ENCODE measurements at places on chromosomes 5 and 9. TPM values are rescaled to one million over a fixed set of nuclear protein-coding genes. Genes with fewer than 3 reads are reported as not detected.

GRCh38 chr5:25754895-25755294 is 1110.1 kb upstream of the CDH10 start:
- DNase-seq, result no peak

GRCh38 chr5:131381777-131382176 is 117.9 kb downstream of the CDC42SE2 start:
- DNase-seq, result no peak

- peak; percentile 59 for DNase-seq
Measured at GRCh38 chr5:157106630-157107461, 2.0 kb downstream of the HAVCR2 start.

DNA sequence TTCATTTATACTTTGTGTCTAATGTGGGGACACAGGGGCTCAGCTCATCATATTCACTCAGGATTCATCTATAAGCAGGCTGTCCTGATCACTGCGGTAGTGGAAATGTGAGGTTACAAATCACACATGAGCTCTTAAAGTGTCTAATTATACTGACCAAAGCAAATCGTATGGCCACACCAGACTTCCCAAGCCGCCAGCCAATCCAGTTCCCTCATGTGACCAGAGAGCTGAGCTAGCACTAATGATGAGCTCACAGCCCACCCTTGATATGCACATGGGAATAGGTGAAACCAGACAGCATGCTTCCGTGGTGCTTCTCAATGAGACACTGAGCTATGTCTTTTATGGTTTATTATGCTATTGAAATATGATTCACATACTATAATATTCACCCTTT is 17.6 kb downstream of the ECM2 start:
- no peak for DNase-seq

DNA sequence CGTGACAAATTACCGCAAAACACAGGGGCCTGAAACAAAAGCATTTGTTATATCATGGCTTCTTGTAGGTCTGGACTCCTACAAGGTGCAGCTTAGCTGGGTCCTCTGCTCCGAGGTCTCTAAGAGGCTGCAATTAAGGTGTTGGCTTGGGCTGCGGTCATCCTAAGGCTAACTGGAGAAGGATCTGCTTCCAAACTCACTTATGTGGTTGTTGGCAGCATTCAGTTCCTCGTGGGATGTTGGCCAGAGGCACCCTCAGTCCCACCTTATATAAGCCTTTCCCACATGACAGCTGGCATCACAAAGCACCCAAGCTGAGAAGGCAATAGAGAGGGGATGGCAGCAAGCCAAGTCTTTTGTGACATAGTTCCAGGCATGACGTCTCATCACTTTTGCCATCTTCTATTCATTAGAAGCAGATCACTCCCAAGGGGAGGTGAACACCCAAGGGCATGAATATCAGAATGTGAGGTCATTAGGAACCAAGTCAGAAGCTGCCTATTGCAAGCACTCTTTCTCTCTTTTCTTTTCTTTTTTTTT is 47.9 kb upstream of the ZBTB43 start:
- DNase-seq, result no peak

- no peak for DNase-seq
Measured at GRCh38 chr5:55286411-55286933, 21.0 kb downstream of the DHX29 start.

GRCh38 chr5:158265931-158266700 is 407.2 kb upstream of the CLINT1 start:
- DNase-seq, result no peak

GRCh38 chr5:122757285-122757684 is 17.6 kb upstream of the SNX2 start:
- no peak for DNase-seq

- no peak for DNase-seq
Measured at GRCh38 chr9:116156621-116157314, 3.2 kb downstream of the PAPPA start.

- no peak for DNase-seq
Measured at GRCh38 chr9:28834156-28834555, 1260.9 kb upstream of the C9orf72 start.

Gene IGFBPL1
- total RNA-seq, result 0.21 TPM

Gene FAM78A
- total RNA-seq, result 36.6 TPM

Gene LCNL1
- not detected for total RNA-seq

Gene ENHO
- not detected for total RNA-seq

Gene SOHLH1
- not detected for total RNA-seq
